ENCODE measurements at places on chromosomes 2 and 18.

- DNase-seq = peak; percentile 46
These were observed 622 bp upstream of the KCMF1 start for GRCh38 chr2:84970210-84970867.

DNA sequence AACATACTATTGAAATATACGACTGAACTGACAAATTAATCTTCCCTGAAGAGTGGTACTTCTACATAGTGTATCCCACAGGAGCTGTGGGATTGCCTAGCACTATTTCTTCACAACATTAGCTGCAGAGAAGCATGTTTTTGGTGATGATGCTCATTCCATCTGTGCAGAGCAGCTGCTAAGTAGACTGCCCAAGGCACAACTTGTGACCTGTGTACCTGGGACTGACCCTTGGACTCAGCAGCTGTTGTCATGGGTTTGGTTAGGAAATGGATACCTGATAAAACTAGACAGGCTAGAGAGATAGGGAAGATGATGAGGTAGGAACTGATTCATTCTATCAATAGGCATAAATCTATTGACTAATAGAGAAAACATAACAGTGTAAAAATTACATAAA lies 1204.0 kb downstream of the DSC3 start:
- DNase-seq = no peak

DNA sequence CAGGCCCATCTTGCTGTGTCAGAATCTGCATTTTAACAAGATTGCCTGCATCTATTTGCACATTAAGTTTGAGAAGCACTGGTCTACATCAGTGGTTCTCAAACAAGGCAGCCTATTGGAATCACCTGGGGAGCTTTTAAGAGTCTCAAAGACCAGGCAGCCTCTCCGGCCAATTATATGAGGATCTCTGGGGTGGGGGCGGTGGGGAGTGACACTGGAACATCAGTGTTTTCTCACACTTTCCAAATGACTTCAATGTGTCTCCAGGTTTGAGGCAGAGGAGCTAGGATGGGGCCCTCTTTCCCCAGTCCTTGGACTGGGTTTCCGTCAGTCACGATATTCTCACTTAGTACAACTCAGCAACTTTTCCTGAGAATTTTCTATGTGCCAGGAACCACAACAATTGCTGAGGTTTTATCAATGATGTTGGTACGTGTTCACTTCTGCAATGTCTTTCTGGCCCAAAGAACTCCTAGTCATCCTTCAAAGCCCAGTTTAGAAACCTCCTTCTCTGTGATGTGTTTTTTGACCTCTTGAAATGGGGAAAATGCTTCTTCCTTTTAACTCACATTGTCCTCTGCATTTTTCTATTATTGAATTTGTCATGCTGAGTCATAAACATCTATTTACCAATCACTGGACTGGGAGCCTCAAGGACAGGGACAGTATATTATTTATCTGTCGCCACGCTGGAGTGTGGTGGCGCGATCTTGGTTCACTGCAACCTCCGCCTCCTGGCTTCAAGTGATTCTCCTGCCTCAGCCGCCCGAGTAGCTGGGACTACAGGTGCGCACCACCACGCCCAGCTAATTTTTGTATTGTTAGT lies 130.9 kb downstream of the MYCN start:
- DNase-seq = no peak

- DNase-seq = no peak
These were observed 16.0 kb upstream of the SERPINE2 start for GRCh38 chr2:224055101-224055500.

- DNase-seq = no peak
These were observed 147.0 kb upstream of the ID2 start for GRCh38 chr2:8534729-8535468.

GRCh38 chr2:11726384-11726783 lies 20.0 kb upstream of the LPIN1 start:
- DNase-seq = no peak

GRCh38 chr2:118119761-118120400 lies 31.6 kb downstream of the INSIG2 start:
- no peak for DNase-seq

DNA sequence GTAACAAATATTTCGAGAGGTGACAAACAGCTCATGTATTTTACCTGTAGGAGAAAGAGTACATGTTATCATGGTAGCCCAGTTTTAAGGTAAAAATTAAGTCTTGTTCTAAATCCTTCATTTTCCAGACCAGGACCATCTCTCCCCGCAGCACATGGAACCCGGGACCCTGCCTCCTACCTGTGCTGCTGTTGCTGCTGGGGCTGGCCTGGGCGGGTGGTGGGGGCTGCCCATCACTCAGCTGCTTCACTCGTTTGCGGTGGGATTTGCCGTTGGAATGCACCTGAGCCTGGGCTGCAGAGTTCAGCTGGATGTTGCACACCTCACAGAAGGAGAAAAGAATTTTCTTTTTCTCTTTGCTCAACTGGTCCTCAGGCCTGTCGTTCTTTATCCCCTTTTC lies 92.1 kb downstream of the ZNF385B start:
- no peak for DNase-seq

DNA sequence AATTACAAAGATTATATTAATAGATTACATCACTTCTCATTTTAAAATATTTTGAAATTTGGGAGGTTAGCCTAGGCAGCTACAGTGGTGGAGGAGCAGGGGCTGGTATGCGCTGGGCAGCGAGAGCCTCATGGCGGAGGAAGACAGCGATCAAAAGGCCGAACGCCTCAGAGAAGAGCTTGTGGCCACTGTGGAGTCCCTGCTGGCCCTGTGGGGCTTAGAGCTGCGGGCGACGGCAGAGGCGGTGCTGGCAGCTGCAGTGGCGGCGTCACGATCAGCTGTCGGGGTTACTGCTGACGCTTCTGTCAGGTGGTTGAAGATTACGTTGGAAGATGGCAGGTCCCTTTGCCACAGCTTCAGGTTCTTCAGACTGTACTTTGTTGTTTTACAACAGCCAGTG lies 87.4 kb downstream of the ROCK2 start:
- no peak for DNase-seq

DNA sequence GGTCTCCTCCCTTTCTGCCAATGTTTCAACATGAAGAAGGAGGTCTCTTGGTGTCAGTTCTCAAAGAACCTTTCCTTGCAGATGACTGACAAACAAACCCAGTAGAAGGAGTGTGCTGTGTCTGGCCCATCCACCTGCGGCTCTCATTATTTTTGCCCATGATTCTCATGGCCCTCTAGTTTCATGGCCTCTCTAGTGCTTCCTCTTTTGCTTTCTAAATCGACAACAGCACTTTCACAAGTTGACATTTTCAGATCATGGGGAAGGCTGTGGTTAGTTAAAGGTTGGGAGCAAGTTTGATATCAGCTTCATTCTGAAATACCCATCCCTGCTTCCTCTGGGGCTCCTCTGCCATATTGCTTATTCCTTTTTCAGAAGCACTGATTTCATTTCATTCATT lies 805.2 kb downstream of the SLC4A3 start:
- DNase-seq = no peak

DNA sequence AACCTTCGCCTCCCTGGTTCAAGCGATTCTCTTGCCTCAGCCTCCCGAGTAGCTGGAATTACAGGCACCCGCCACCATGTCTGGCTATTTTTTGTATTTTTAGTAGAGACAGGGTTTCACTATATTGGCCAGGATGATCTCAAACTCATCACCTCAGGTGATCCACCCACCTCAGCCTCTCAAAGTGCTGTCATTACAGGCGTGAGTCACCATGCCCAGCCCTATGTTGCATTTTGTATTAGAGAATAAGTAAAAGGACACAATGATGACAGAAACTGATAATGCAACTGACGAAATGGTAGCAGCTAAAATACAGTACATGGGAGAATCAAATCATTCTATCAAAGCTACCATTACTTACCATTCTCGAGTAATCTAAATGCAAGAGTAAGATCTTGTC lies 276.7 kb downstream of the DSEL start:
- DNase-seq = no peak

GRCh38 chr2:54945391-54946219 lies 104.6 kb downstream of the RTN4 start:
- no peak for DNase-seq

GRCh38 chr2:200708943-200709342 lies 102.8 kb upstream of the BZW1 start:
- DNase-seq = no peak

DNA sequence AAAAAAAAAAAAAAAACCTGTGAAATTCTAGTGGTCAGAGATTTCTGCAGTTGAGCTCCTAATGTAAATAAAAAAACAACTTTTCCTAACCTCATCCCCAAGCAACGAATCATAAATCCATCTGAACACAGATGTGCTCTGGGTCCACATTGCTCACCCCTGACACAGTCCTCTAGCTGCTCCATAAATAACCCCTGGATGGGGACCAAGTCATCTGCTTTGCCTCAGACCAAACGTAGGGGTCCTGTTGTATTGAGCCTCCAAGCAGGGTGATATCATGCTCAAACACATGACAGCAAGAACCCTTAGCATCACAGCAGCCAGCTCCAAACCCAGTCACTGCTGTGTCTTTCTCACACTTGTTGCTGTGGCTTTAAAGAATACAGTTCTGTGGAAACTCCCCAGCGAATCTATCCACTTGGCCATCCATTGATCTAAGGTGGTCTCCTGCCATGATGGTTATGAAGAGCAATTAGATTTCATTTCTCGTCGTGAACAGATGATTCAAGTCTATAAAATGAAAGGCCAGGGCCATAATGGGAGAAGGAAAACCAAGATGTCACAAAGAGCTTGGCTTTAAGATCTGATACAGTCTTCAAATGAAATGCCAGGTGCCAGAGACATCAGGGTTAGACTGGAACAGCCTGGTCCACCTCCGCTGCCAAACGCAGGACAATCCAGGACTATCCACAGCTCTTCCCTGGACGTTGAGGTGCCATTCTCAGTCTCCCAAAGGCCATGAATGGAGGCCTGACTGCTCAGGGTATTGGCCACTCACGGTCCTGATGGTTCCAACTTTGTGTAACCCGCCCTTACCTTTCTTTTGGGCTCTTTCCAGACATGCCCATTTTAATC lies 39.0 kb downstream of the TBC1D8 start:
- no peak for DNase-seq

DNA sequence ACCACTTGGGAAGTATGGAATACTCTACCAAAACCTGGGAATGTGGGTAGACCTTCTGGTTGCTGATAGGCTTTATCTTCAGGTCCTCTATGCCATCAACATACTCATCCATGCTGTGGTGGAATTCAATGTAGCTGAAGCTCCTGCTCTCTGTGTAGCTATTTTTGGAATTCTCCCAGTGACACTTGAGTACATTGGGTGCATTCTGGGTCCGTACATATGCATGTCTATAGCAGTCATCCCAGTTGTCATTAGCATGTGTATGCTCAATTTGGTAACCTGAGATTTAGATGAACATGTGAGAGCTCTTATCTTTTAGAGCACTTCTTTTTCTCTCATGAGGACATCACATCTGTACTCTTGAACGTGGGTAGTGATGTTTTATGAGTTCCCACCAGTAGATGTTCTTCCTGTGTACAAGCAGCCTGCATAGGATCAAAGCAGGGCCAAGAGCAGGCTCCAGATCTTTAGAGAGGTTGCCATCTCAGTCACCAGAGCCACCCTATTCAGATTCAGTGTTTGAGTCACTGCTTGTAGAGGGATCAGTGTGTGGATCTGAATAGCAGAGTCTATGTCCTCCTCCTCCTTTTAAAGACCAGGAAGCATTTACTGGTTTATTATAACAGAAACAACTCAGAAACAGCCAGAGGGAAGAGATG lies 65.9 kb downstream of the MGAT5 start:
- no peak for DNase-seq

GRCh38 chr18:616380-616995 lies 19.7 kb downstream of the CLUL1 start:
- DNase-seq = peak; percentile 46

All from CD4-positive, alpha-beta T cell treated with Interferon alpha-2 for 1 hour (primary cell).